ENCODE measurements at places on chromosomes 11 and 22.

DNA sequence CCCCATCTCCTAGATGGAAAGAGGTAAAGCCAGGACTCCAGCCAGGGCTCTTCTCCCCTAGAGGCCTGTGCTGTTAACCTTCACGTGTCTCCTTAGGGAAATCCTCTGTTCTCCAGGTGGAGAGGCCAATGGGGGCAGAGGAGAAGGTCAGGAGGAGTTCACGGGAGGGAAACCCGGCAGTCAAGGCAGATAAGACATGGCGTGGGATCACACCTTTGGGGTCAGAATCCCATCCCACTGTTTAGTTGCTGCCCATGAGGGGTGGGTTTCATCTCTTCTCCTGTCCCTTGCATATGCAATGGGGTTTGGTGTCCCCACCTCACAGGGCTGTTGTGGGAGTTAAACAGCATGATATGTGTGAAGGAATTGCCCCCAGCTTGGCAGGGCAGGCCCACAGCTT lies 469.7 kb downstream of the TBC1D22A start:
- no peak for DNase-seq

DNA sequence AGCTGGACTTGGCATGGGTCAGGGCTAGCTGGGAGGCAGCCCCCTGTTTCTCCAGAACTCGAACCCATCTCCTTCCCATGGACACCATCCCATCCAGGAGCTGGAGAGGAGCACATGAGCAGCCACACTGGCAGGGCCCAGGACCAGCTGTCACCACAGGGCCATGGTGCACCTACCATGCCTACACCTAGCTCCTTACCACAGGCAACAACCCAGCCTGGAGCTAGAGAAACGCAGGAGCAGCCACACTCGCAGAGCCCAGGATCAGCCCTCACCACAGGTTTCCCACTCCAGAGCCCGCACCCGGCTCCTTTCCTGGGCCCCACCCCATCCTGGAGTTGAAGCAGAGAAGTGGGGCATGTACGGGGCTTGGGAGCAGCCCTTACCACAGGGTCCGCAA lies 50.2 kb downstream of the GAB4 start:
- DNase-seq, result no peak

DNA sequence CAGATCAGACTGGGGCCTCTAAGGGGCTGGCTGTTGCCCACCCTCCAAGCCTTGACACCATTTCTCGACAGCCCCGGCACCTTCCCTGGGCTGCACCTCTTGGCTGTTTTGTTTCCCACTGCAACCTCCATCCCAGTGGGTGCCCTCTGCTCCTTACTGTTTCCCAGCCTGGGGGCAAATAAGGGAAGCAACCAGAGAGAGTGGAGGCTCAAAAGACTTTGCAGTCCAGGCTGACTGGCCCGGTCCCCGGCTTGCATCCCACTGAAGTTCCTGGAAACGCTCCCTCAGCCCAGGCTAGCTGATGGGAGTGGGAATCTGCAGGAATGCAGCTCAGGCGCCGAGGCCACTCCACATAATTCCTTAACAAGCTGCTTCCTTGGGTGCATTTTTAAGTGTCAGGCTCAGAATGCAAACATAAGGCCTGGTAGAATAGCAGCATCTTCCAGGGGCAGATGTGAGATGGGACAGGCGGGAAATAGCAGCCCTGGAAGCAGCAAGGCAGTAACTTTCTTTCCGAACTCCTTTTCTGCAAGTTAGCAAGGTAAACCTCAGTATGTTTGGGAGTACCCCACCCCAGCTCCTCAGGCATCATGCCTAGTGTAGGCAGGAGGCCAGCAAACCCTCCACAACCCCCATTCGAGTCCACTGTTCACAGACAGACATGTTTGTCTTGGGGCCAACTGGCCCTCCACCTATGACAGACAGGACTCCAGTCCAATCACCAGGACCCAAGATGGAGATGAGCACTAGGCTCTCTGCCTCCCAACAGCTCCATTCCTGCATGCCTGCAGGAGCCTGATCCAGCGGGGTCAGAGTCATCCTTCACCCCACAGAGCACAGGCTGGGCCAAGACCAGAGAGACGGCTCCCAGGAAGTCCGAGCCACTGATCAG lies 39.3 kb downstream of the RPL27A start:
- DNase-seq, result peak; percentile 46

- peak; percentile 84 for DNase-seq
Measured at GRCh38 chr11:72141066-72141465, 5.5 kb downstream of the FOLR3 start.

GRCh38 chr11:3865388-3866193 lies 10.1 kb downstream of the STIM1 start:
- peak; percentile 34 for DNase-seq

- no peak for DNase-seq
Measured at GRCh38 chr11:117300773-117301172, 9.6 kb downstream of the BACE1-AS start.

- DNase-seq, result no peak
Measured at GRCh38 chr22:39181778-39182177, 29.3 kb upstream of the CBX7 start.

GRCh38 chr11:106495046-106495445 lies 417.6 kb downstream of the AASDHPPT start:
- peak; percentile 20 for DNase-seq

- DNase-seq, result no peak
Measured at GRCh38 chr22:42228483-42228882, 42.0 kb downstream of the TCF20 start.

GRCh38 chr22:37680191-37680851 lies 4.9 kb downstream of the LGALS1 start:
- DNase-seq, result no peak

- no peak for DNase-seq
Measured at GRCh38 chr22:35148866-35149548, 83.0 kb downstream of the ISX start.

DNA sequence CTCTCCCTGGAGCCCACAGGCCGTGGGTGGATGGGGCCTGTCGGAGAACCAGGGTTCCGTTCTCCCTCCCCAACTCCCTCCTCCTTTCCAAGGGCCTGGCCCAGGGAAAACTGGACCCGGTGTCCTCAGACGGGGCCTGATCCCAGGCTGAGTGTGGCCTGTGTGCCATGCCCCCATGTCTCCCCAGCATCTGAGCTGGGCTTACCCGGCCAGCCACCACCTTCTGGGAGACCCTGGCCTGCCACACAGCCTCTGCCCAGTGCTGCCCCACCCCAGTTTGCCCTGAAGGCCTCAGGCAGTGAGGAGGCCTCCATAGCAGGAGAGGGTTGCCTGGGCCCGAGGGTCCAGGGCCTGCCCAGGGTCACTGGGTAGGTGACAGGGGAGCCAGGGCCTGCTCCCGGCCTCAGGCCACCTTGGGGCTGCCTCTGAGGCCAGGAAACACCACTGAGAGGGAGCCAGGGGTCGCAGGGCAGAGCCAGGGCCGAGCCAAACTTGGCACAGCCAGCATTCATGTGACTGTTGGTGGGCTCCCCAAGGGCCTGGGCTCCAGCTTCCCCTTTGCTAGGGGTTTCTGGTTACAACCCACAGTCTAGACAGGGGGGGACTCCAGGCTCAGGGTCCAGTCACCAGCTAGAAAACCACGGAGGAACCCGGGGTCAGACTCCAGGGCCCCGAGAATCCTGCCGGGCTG lies 590 bp upstream of the IFITM10 start:
- no peak for DNase-seq

DNA sequence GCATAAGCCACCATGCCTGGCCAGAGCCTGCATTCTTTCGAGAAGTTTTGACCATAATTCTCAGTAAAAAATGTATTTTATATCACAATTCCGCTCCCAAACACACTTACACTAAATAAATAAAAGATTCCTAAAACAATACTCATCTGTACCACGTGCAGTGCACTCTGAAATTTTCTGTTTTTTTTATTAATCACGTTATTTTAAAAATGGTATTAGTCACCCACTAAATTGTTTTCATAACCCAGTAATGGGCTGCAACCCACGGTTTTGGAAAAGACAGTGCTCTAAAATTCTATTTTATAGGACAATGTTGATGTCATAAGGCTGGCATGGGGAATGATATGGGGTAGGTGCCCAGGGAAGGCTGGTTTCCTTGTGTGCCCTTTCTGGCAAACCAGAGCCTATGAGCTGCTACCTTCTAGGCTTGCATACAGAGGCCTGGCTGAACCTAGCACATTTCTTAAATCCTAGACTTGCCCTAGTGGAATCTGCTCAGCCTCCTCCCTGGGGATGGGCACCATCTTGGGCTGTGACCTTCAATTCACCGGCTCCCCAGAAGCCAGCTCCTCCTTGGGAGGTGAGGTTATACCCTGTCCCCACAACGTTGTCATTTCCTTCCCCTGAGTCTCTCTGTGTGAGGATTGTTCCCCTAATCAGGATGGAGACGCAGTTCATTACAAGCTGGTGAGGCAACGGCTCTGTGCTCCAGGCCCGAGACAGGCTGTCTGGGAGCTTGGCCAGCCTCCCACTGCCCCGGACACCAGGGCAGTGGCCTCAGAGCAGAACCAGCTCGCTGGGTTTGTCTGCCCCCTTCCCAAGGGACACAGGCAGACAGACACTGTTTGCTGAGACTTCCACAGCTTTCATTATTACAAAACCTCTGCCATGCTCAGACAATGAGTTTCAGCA lies 116.5 kb upstream of the NAV2 start:
- peak; percentile 77 for DNase-seq

DNA sequence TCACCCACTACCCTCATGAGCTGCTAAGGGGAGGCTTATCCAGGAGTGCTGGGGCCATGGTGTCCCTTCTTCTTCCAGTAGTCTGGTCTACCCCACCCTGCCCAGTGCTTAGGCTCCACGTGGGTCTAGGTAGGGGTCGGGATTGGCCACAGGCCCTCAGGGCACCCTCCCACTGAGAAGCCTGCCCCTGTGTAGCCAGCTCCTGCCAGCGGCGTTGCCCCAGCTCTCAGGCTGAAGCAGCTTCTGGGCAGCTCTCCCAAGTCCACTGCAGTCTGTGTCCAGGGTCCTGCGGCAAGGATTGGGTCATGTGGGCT lies 24.0 kb upstream of the RIC3 start:
- DNase-seq, result no peak

GRCh38 chr11:128509621-128510389 lies 77.6 kb downstream of the ETS1 start:
- peak; percentile 34 for DNase-seq

DNA sequence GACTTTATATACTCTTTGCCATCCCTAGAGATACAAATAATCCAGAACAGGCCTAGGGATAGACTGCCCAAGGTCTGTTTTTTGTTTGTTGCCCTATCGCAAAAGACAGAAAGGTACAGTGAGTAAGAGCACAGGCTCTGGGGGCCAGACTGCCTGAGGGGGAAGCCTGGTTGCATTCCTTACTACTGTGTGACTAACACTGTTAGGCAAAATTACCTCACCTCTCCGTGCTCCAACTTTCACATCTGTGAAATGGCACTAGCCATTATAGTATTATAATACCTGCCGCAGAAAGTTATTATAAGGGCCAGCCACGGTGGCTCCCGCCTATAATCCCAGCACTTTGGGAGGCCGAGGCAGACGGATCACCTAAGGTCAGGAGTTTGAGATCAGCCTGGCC lies 14.5 kb downstream of the SLC35F2 start:
- DNase-seq, result peak; percentile 73

DNA sequence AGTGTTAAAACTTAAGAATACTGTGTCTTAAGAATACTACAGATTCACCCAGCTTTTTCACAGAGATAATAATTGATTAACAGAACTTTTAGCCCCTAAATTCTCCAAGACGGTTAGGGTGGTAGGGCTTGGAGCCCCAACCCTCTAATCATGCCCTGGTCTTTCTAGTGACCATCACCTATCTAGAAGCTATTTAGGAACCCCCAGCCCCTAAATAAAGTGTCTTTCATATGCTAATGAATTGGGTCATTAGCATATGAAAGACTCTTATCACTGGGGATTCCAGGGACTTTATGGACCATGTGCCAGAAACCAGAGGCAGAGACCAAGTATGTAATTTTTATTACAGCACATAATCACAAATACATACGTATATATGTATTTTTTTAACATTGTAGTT lies 999.7 kb upstream of the RAG2 start:
- DNase-seq, result no peak

GRCh38 chr11:12818333-12819015 lies 144.3 kb downstream of the TEAD1 start:
- peak; percentile 76 for DNase-seq

GRCh38 chr11:34303028-34303570 lies 54.7 kb downstream of the ABTB2 start:
- DNase-seq, result no peak

- DNase-seq, result no peak
Measured at GRCh38 chr11:102487214-102487613, 34.6 kb upstream of the TMEM123 start.

- no peak for DNase-seq
Measured at GRCh38 chr22:38106814-38107578, 3.5 kb downstream of the BAIAP2L2 start.

- DNase-seq, result no peak
Measured at GRCh38 chr11:73313652-73314051, 5.6 kb downstream of the ARHGEF17 start.

- DNase-seq, result no peak
Measured at GRCh38 chr11:130625578-130626306, 177.3 kb downstream of the ADAMTS15 start.

DNA sequence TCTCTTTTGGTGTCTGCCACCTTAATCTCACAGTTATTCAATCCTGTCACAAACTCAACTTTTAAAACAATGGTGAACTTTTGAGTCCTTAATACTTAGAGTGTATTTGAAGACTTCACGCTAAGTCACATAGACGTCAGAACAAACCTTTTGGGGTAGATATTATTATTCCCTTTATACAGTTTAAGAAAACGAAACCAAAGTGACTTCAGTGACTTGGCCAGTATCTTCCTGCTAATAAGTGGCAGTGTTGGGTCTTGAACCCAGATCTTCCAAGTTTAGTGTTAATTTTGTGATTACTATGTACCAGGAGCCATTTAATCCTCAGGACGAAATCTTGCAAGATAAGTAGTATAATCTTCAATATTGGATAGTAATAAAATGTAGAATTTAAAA lies 691 bp downstream of the CEP295 start:
- no peak for DNase-seq

- no peak for DNase-seq
Measured at GRCh38 chr22:38204784-38205183, 3.0 kb downstream of the MAFF start.

DNA sequence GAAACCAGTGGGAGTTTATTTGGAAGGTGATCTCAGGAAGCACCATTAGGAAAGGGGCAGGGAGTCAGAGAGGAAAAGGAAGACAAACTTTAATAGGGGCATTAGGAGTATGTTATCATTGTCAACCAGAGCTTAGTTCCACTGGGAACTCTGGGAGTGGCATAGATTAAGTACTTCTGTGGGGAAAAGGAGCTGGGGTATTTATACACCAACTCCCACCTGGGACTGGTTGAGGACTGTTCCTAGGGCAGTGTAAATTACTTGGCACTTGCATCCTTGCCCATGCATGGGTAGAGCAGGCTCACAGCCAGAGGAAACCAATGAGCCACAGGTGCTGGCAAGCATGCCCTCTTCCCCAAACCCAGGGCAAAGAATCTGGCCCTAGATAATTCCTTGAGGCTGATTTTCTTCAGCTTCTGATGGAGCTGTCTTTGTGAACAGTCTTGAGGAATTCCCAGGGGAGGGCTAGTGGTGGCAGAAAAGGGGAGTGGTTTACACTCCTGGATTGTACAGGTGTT lies 541.2 kb downstream of the MIAT start:
- DNase-seq, result no peak

DNA sequence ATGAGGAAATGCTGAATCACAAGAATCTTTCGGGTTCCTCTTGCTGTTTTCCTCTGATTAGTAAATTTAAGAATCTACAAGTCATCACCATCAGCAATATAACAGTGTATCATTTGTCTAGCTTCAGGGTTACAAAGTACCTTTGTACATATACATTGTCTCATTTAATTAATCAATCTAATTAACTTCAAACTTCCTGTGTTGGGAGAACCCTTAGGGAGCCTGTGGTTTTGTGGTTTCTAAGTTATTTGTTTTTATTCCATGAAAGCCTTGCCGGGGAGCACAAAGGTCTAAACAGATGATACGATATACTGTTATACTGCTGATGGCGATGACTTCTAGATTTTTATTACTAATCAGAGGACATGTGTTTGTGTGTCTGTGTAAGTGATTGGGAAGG lies 41.0 kb downstream of the TIMP3 start:
- no peak for DNase-seq

Data from RWPE1 (cell line).